ENCODE measurements at places on chromosomes 1 and 21.

DNA sequence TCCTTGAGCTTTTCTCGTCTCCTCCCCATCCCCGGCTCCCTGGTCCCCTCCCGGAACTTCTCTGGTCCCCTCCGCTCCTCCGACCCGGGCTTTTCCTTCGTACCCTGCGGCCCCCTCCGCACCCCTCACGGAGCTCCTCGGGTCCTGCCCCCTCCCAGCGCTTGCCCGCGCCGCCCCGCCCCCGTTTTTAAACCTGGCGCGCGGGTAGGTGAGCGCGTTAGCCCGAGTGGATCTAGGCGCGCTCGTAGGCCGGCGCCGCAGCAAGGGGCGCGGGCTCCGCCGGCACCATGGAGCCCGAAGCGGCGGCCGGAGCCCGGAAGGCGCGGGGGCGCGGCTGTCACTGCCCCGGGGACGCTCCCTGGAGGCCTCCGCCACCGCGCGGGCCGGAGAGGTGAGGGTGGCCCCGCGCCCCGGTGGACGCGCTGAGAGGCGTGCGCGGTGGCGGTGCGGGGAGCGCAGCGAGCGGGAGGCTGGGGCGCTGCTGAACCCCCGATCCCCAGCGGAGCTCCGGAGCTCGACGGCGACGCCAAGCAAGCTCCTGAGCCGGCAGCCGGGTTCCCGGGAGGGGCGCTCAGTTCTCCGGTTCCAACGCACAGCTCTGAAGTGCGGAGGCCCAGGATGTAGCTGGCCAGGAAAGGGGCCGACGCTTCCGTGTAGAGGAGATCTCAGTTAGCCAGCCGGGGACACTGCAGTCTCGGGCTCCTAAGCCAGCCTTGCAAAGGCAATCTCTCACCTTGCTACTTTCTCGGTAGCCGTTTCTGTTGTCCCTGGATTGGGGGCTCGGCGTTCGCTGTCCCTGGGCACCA is at the start of gene RIPPLY3:
Gene RIPPLY3, plus strand, starts transcription at position 217 of the 806 bp plus-strand sequence. Its CDS starts 71 bp downstream, at position 288.
- DNase-seq: no peak

DNA sequence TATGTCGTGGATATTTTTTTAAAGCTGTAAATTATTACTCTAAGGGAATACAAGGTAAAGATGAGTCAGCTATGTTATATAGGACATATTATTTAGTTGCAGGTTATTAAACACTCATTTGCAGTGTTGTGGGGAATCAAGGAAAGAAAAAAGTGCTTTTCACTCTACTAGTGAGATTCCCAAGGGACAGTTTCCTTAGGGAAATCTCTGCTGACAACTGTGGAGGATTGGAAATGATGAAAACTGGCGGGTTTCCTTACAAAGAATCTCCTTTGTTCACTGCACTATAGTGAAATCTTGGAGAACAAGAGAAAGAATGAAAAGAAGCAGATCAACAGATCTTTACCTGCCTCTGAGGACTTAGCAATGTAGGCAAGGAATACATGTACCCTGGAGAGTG is 24.5 kb upstream of the TRIM45 start:
- DNase-seq: no peak

- DNase-seq: no peak
Measured at GRCh38 chr1:172642970-172643369, 15.9 kb upstream of the FASLG start.

DNA sequence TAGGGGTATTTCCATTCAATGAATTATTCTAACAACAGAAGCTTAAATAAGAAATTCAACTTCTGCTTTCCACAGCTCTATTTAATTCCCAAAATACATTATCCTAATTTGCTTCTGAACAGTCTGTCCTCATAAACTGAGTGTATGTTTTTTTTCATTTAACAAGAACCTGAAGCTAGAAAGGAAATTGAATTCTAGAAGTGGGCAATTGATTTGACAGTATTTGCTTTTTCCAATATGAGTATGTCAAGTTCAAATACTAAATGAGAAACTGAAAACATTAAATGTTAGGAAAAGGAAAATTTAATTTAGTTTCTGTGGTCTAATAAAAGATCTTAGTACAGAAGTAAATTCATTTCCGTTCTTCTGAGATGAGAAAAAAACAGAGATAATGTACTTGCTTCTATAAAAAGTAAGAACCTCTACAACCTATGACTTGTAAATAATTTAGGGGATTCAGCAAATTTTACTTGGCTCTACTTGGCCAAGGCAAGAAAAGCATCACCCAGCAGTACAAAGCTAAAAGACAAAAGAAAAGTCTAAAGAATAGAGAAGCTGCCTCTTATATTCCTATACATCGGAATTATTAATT is 31.1 kb downstream of the RAB3GAP2 start:
- DNase-seq: no peak

DNA sequence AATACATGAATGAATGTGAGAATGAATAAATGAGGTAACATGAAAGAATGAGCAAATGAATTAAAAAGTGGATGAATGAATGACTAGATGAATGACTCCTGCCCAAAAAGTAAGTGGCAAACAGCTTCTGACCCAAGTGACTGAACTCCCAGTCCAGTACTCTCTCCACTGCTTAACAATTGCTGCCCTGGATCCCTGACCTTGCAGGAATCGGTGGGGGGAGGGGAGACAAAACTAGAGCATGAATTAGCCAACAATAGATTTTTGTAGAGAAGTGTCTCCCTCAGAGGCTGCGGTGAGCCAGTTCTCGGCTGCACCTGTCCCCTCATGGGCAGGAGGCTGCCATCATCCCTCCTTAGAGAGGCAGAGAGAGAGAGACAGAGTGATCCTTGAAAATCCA is 5.9 kb upstream of the GRIK3 start:
- DNase-seq: no peak

GRCh38 chr1:2891923-2892448 is 90.5 kb upstream of the TTC34 start:
- DNase-seq: no peak

GRCh38 chr1:237261198-237261597 is 219.2 kb downstream of the RYR2 start:
- DNase-seq: no peak

DNA sequence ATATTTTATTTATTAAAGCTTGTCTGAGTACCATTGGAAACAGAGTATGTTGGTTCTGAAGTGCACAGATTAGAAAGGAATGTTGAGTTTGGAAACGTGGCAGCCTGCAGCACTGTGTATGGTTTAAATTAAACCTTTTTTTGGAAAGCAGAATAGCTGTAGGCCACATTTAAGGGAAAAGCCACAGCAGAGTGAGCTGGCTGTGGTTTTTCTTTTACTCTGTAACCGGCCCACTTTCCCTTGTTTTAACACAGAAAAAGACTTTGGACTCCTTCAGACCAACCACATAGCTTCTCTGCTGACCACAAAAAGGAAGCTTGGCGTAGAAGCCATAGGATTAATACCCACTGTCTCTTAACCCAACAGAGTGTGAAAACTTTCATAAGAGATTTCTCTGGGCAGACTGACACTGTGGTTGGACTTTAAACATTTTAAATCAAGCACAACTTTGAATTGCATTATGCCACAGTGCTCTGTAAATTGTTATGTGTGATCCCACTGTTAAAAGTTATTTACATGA is 75.2 kb downstream of the NFIA start:
- DNase-seq: no peak

All from hippocampal formation (tissue), 2 donors.